Activated CD8-positive, alpha-beta T cell treated with anti-CD3 and anti-CD28 coated beads, Interleukin-2, amount 10 ng/mL, durations not matched to agents 7 days and 5 days (primary cell): ENCODE measurements at places on chromosomes 7 and 10.

DNA sequence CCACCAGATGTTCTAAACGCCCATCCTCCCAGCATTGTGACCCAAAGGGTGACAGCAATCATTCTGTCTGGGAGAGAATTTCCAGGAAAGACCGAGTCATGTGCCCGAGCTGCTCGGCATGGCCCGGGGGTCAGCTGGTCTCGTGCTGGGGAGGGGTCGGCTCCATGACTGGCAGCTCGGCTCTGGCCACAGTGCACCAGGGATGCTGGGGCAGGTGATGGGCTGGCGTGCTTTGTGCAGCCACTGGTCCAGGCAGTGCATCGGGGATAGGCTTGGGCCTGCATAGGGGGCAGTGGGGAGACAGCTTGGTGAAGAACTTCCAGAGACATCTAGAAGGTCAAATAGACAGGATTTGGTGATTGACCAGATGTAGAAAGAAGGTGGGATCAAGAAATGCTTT, 39.2 kb upstream of the PSMG3 start:
- DNase-seq: no peak

DNA sequence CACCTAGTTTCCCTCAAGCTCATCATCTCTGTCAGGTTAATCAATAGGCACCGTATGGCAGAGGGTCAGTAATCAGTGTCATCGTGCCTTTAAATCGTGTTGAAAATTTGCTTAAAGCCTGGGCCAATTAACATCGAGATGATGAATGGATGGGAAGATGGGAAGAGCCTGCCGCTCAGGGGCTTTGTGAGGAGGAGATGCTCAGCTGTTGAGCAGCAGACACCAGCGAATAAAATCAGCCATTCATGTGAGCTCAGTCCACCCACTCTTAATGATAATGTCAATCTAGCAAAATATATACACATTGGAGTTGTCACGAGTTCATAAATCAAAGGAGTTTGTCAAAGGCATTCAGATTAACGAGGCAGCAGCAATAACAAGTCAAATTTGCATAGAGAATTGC, 97.7 kb downstream of the BTRC start:
- DNase-seq: no peak

DNA sequence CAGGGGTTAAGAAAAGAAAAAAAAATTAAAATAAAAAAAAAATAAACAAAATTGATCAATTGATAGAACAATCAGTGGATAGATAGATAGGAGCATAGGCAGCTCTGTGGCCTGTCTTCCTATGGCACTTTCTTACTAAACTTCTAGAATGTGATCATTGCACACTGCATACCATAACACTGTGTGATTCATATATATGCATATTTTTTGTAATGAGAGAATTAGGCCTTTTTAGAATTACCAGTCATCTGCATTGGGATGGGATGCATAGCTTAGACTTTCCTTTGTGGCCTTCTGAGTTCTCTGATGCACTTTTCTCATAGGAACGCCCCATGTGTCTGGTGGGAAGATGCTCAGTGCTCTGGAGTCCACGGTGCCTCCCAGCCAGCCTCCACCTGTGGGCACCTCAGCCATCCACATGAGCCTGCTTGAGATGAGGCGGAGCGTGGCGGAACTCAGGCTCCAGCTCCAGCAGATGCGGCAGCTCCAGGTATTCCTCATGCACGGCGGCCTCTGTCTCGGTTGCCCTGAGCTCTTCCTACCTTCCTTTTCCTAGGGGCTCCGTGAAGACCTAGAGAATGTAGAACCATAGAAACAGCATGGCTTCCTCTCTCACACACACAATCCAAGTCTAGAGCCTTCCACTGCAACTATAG, 222.5 kb downstream of the ARHGAP21 start:
- no peak for DNase-seq

- no peak for DNase-seq
Measured at GRCh38 chr7:70582927-70583895, 548.7 kb upstream of the GALNT17 start.

DNA sequence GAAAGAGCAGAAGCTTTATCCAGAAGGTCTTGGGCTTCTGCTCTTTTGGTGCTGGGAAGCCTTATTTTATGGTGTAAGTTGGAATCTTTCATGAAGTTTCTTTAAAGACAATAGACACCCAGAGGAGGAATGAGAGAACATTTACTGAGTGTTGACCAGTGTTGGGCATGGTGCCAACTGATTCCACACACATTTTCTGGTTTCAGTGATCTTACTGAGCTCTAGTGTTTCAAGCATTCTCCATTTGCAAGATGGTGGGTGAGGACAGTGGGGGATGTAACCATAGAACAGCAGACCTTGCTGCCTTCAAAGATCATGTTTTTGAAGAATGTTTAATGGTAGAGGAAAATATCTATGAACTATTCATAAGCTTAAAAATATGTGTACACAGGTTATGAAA, 114.6 kb downstream of the LRMDA start:
- no peak for DNase-seq

- DNase-seq: no peak
Measured at GRCh38 chr7:99193527-99194220, 14.2 kb downstream of the KPNA7 start.

GRCh38 chr10:124033887-124034218, 59.5 kb downstream of the CHST15 start:
- DNase-seq: no peak

DNA sequence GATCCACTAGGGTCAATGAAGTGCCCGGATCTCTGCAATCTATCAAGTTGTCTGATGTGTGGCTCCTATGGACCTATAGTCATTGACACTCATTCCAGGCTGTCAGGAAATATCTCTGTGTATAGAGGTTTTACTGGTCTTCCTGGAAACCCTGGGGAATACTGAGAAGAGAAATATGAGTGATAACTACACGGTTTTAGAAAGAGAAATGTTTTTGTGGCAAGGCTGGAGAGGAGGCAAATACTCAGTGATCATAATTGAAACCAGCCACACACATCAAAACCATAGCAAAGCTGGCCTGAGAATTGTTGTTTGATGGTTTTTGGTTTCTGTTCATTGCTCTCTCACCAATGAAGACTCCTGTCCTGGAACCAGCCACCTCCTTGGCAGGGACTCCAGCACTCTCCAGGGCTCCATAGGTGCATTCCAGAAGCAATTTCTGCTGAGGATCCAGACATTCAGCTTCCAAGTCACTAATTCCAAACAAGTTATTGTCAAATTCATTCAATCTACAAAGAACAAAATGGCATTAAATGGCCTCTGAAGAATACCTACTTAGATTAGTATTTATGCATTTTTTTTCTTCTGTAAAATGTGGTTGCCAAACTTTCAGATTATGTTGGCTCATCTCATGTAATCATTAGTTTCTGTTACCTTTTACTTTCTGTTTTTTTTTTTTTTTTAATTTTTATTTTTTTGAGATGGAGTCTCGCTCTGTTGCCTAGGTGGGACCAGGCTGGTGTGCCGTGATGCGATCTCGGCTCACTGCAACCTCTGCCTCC, 108.6 kb upstream of the ABI1 start:
- DNase-seq: peak; percentile 21

- no peak for DNase-seq
Measured at GRCh38 chr7:76037310-76037709, 10.5 kb downstream of the STYXL1 start.

DNA sequence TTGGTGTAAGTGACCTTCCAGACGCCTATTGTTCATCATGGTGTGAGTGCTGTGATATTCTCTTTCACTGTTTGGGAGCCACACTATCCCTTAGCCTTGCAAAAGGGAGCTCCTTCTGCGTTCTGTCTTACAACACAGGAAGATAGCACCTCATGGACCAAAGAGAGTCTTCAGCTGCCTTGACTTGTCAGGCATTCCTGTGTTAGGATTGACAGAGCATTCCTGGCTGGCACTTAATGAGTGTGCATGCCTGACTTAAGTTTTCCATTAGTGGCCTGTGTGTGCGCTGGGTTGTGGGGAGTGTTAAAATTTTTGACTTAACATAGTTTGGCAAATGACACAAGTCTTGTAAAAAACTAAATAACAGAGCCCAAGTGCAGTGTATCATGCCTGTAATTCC, 21.9 kb upstream of the MSRB2 start:
- DNase-seq: no peak
